ENCODE measurements at places on chromosomes 11 and 22.

GRCh38 chr11:62012451-62012831, 45.0 kb upstream of the FTH1 start:
- peak; percentile 43 for DNase-seq

GRCh38 chr22:42397332-42398249, 34.6 kb downstream of the NFAM1 start:
- DNase-seq = no peak

DNA sequence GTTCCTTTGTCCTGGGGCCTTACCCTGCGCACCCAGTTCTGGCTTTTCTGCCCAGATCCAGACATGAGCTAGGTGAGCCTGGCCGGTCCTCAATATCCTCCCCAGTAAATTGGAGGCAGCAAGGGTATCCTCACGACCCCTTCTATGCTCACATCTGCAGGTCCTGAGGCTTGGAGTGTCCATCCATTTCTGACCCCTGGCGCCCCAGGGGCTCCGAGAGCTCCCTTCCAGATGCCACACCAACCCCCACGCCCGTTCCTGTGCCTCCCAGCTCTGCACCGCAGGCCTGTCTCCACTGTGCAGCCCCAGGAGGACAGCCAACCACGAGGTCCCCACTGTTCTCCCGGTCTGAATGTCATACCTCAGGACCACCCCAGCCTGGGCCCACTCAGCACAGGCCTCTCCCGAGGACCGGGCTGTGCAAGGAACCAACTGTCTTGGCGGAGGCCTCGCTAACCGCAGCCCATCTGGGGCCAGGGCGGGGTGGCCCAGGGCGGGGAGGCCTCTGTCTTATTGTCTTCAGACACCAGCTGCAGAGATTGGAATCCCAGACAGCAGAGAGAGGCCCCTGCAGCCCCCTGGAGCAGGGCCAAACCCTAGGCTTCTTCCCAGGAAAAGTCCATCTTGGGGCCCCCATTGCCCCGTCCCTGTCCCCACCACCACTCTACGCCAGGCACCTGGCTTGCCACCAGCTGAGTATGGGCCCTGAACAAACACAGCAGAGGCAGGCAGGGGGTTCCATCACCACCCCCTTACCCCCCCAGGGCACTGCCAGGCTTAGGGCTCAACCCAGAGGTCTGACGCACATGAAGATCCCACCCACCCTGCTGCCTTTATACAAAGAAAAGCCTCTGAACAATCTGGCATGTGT, 39.3 kb downstream of the ALX4 start:
- peak; percentile 87 for DNase-seq

GRCh38 chr11:134510233-134511040, 98.4 kb upstream of the B3GAT1 start:
- DNase-seq = no peak

- no peak for DNase-seq
Measured at GRCh38 chr11:43951231-43951630, 8.8 kb downstream of the C11orf96 start.

- DNase-seq = no peak
Measured at GRCh38 chr22:48899523-48900326, 927.9 kb downstream of the BRD1 start.

GRCh38 chr22:46788441-46789172, 26.2 kb downstream of the TBC1D22A start:
- DNase-seq = no peak

DNA sequence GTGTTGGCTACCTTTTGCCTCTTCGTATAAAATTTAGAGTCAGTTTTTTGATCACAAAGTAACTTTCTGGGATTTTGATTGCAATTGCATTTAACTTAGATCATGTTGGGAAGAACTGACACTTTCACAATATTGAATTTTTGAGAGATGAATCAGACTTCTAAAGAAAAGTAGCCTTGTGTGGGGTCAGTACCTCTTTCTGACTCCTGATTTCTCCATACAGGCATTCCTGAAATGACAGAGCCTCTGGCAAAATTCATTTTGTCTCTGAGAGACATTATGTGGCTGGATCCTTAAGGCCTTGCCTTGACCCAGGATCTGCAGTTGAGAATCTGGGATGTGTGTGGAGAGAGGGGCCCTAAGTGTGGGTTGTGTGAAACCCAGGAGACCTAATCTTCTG, 37.8 kb downstream of the PPFIBP2 start:
- DNase-seq = peak; percentile 69

- DNase-seq = no peak
Measured at GRCh38 chr11:78820741-78821140, 246.1 kb upstream of the NARS2 start.

DNA sequence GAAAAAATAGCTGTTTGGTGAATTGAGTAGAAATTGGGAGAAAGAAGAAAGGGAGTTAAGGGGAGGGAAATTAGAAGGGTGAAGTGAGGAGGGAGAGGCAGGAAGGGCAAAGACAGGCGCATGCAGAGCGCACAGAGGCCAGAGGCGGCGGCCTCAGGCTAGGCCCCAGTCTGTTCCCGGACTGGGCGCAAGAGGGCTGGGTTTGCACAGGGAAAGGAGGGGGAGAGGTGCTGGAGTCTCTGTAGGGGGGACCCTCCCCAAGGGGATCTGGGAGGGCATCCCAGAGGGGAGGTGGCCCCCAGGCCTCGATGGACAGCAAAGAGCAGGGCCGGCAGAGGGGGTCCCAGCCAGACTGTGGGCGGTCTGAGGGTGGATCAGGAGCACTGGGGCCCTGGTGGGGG, 1.3 kb upstream of the FLRT1 start:
- no peak for DNase-seq

GRCh38 chr11:66639066-66639813, 737 bp downstream of the RBM4 start:
- peak; percentile 43 for DNase-seq
